ENCODE measurements at places on chromosomes 3 and 15.

DNA sequence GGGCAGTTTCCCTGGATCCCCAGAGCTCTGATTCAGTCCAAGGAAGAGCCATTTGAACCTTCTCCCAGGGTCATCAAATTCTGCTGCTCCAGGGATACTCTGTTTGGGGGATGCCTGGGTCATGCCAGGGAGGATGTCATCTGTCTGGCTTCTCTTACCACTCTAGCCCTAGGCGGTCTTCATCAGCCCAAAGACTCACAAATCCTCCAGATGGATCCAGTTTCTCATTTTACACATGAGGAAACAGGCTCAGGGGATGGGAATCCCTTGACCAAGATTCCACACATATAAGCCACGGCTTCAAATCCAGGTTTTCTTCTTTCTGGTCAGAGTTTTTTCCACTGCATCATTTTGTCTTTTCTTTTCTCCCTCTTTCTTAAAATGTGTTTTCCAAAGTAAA lies 36.7 kb downstream of the SLC28A1 start:
- DNase-seq, result no peak

GRCh38 chr3:160049565-160049964 lies 60.9 kb downstream of the IL12A start:
- no peak for DNase-seq

DNA sequence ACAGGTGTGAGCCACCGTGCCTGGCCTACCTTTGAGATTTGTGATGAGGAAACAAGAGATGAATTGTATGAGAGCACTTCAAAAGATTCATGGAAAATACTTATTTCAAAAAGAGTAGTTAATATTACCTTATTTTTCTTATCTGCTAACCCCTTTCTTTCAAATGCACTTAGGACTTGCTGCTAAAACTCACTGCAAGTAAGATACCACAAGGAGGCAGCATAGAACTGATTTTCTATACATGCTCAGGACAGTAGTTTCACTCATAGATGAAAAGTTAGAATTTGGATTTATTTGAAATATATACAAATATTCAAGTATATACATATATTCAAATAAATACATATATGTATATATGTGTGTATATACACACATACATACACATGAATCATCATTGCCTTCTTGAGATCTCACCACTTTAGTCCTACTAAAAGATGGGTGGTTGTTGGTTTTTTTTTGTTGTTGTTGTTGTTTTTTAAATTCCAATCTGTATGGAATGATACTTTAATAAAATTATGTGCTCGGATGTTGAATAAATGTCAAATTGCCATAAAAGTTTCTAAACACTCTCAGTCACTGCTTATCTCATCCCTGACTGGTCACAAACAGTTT lies 2.4 kb downstream of the CCNDBP1 start:
- DNase-seq, result peak; percentile 11

GRCh38 chr3:156816091-156816793 lies 9.9 kb upstream of the LEKR1 start:
- no peak for DNase-seq

GRCh38 chr3:80682235-80682634 lies 914.4 kb upstream of the ROBO1 start:
- no peak for DNase-seq

DNA sequence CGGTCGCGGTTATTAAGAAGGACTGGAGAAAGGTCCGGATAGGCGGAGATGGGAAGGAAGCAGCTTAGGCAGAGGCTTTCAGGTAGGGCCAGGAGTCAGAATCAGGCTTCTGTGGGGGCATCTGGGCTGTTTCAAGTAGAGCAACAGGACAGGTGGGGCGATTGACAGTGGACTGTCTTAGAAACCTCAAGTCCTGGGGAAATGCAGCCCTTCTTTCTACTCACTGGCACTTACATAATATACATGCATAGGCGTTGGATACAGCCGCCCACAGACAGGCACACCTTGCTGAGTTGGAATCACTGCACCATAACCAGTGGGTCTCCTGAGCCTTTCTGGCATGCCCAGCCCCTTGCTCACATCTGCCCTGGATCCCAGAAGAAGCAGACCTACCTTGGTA lies 730 bp downstream of the MYD88 start:
- DNase-seq, result no peak

- DNase-seq, result no peak
Measured at GRCh38 chr15:71632576-71633195, 177.7 kb upstream of the NR2E3 start.

- no peak for DNase-seq
Measured at GRCh38 chr15:55649058-55649423, 60.9 kb upstream of the PYGO1 start.

- DNase-seq, result no peak
Measured at GRCh38 chr3:174146008-174146407, 713.1 kb upstream of the NAALADL2 start.

DNA sequence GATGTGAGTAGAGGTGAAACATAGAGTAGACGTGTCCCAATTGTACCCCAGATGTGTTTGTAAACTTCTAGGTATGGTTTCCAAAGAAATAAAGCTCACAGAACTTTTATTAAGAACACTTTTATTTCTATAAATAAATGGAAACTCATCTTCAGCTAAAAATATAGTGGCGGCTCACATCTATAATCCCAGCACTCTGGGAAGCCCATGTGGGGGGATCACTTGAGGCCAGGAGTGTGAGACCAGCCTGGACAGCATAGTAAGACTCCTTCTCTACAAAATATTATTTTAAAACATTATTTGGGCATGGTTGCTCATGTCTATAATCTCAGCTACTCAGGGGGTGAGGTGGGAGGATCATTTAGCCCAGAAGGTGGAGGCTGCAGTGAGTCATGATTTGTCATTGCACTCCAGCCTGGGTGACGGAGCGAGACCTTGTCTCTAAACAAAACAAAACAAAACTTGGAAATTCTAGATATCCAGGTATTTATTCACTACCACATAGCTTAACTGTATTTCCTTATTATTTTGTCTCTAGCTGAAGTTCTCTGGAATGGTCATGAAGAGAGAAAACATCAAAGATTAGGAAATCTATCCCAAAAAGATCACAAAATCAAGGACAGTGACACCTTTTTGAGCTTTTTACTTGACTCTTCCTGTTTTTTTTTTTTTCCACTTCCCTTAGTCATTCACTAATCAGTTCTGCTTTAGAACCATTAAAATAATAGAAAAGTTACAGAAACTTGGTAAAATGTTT lies 258.1 kb downstream of the TIGIT start:
- no peak for DNase-seq

DNA sequence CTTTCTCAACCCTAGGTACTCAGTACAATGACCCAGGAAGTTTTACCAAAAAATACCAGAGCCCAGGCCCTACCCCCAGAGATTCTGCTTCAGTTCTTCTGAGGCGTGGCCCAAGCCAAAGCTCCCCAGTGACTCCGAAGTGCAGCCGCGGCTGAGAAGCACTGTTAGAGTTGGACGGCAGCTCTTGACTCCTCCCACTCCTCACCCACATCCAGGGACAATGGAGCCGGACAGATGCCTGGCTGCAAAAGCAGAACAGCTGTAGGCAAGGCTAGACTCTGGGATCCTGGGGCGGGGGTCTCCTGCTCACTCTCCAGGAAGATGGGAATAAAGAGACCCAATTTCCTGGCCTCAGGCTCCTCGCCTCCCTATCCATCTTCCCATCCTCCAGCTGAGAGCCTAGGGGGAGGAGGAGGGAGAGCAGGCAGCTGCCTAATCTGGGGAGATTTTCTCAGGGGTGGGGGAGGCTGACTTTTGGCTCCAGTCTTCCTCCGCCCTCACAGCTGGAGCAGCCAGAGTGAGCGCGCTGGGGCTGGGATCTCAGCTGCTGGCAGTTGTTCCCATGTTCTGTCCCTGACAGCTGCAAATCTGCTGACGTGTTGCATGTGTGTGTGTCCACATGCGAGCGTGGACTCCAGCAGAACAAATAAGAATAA lies 223.8 kb downstream of the OPA1 start:
- DNase-seq, result no peak

Data from DMS 273 treated with DMSO at 0.1 percent for 48 hours (cell line).